ENCODE measurements at places on chromosomes 5 and 9. TPM values are rescaled to one million over a fixed set of nuclear protein-coding genes. Genes with fewer than 3 reads are reported as not detected.

DNA sequence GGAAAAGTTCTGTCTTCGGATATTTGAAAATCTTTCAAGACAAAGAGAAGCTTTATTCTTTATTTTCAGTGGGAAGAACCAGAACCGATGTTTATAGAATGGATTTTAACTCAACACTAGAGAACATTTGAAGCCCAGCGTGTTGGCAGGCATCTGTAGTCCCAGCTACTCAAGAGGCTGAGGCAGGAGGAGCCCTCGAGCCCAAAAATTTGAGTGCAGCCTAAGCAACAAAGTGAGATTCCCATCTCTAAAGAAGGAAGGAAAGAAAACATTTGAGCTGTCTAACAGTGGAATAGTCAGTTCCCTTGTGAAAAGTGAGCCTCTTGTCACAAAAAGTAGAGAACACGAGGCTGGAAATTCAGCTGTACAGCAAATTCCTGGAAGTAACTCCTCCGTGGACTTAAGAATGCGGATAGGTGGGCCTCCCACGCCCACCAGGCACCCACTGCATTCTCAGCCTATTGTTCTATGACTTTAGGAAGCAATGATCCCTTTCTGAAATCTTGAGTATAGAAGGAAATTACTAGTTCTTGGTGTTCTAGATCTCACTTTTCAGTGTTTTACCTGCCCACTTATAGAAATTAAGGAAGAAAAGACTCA lies 2.3 kb upstream of the PTPDC1 start:
- DNase-seq, result no peak
- no peak overlapping the region for H3K27ac ChIP-seq

DNA sequence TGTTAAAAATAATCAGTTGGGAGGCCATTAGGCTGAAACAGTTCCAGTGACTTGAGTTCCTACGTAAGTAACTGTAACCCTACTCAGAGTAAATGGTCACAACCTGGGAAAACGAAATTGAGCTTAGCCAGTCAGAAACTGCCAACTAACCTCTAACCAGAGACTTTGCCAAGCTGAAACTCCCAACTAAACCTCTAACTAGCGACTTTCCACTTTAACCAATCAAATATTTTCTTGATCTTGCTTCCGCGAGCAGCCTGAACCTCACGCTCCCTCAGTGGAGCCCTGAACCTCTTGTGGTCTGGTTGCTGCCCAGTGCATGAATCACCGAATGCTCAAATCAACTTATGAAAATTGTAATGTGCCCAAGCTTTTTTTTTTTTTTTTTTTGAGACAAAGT lies 156.2 kb downstream of the MED10 start:
- no peak for DNase-seq
- no peaks in the 10 kb centered on the region for H3K27me3 ChIP-seq
- no peaks in the 10 kb centered on the region for H3K36me3 ChIP-seq
- H3K27ac ChIP-seq, result no peak overlapping the region
- H3K4me3 ChIP-seq, result no peak overlapping the region

DNA sequence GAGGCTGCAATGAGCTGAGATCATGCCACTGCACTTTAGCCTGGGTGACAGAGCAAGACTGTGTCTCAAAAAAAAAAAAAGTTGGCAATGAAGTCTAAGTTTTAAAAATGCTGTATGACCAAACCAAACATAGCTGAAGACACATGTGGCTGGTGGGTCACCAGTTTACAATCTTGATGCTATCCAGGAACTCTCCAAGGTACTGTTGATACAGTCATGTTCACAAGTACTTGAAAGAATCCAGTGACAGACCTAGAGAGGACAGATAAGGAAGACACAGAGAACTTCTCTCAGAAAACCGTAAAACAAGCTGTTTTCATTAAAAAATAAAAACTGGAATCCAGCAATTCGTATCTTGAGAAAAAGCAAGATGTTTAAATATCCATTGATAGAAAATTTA lies 95.7 kb downstream of the ACTBL2 start:
- no peaks in the 10 kb centered on the region for H3K4me1 ChIP-seq
- no peaks in the 10 kb centered on the region for H3K27me3 ChIP-seq
- H3K27ac ChIP-seq, result no peak overlapping the region
- H3K4me3 ChIP-seq, result no peak overlapping the region
- no peak for DNase-seq

DNA sequence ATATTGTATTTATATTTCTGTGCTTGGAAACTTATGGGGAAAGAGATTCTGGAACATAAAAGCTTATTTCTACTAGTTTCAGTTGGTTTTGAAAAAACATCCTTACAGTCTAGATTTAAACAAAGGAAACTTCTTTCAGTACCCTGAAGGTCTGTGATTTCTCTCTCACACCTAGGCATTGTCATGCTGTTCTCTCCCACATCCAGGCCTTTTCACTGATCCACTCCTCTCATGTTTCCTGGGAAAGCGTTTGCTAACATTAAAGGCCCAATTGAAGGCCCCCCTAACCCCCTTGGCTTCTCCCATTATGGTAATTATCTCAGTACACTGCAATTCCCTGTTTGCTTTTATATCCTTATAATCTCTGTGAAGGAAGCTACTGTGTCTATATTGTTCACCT lies 856 bp upstream of the PCDHGA3 start:
- no peaks in the 10 kb centered on the region for H3K36me3 ChIP-seq
- no peaks in the 10 kb centered on the region for H3K27me3 ChIP-seq
- no peak overlapping the region for H3K27ac ChIP-seq

- H3K36me3 ChIP-seq, result no peaks in the 10 kb centered on the region
- H3K27me3 ChIP-seq, result no peaks in the 10 kb centered on the region
- no peak overlapping the region for H3K27ac ChIP-seq
- peak; percentile 53 for DNase-seq
- no peaks in the 10 kb centered on the region for H3K4me1 ChIP-seq
These were observed 386.1 kb downstream of the ACTL7B start for GRCh38 chr9:108469654-108470053.

- H3K4me3 ChIP-seq, result no peak overlapping the region
- no peak for DNase-seq
- H3K27me3 ChIP-seq, result no peaks in the 10 kb centered on the region
- no peak overlapping the region for H3K27ac ChIP-seq
- H3K4me1 ChIP-seq, result peaks cover 4% of the 10 kb centered on the region
- no peaks in the 10 kb centered on the region for H3K36me3 ChIP-seq
These were observed 11.5 kb upstream of the SH3RF2 start for GRCh38 chr5:145924849-145925248.

The MARCOL gene
- total RNA-seq, result not detected

GRCh38 chr9:125346080-125346732 lies 84.6 kb downstream of the GAPVD1 start:
- H3K36me3 ChIP-seq, result peaks cover 7% of the 10 kb centered on the region
- H3K4me1 ChIP-seq, result no peaks in the 10 kb centered on the region
- DNase-seq, result no peak
- H3K27me3 ChIP-seq, result no peaks in the 10 kb centered on the region
- H3K4me3 ChIP-seq, result no peak overlapping the region

DNA sequence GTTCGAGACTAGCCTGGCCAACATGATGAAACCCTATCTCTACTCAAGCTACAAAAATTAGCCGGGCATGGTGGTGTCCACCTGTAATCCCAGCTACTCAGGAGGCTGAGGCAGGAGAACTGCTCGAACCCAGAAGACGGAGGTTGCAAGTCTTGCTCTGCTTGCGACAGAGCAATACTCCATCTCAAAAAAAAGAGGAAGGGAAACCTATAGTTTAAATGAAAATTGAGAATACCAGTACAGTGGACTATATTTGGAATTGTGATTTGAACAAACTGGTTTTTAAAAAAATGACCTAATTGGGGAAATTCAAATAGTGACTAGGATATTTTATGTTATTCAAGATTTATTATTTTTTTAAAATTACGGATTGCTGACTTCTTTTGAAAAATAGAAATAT lies 33.2 kb downstream of the DIAPH1 start:
- no peak overlapping the region for H3K4me3 ChIP-seq
- H3K36me3 ChIP-seq, result peaks cover 10% of the 10 kb centered on the region
- no peak for DNase-seq
- no peak overlapping the region for H3K27ac ChIP-seq
- no peaks in the 10 kb centered on the region for H3K4me1 ChIP-seq
- no peaks in the 10 kb centered on the region for H3K27me3 ChIP-seq

DNA sequence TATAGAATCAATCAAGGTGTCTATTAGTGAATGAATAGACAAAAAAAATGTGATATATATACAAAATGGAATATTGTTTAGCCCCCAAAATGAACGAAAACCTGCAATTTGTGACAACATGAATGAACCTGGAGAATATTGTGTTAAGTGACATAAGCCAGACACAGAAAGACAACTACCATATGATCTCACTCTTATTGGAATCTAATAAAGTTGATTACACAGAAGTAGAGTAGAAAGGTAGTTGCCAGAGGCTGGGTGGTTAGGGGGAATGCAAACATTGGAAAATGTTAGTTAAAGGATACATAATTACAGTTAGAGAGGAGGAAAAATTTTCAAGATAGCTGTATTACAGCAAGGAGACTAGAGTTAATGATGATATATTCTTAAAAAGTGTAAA lies 1962.3 kb downstream of the EFNA5 start:
- no peaks in the 10 kb centered on the region for H3K36me3 ChIP-seq
- no peak for DNase-seq
- no peak overlapping the region for H3K4me3 ChIP-seq
- peaks cover 1% of the 10 kb centered on the region for H3K27me3 ChIP-seq

The CD74 gene
- total RNA-seq, result 677 TPM

GRCh38 chr5:157029457-157029856 lies 29.5 kb downstream of the HAVCR1 start:
- no peak for DNase-seq
- H3K4me3 ChIP-seq, result no peak overlapping the region
- H3K27me3 ChIP-seq, result no peaks in the 10 kb centered on the region
- no peak overlapping the region for H3K27ac ChIP-seq
- H3K4me1 ChIP-seq, result no peaks in the 10 kb centered on the region

DNA sequence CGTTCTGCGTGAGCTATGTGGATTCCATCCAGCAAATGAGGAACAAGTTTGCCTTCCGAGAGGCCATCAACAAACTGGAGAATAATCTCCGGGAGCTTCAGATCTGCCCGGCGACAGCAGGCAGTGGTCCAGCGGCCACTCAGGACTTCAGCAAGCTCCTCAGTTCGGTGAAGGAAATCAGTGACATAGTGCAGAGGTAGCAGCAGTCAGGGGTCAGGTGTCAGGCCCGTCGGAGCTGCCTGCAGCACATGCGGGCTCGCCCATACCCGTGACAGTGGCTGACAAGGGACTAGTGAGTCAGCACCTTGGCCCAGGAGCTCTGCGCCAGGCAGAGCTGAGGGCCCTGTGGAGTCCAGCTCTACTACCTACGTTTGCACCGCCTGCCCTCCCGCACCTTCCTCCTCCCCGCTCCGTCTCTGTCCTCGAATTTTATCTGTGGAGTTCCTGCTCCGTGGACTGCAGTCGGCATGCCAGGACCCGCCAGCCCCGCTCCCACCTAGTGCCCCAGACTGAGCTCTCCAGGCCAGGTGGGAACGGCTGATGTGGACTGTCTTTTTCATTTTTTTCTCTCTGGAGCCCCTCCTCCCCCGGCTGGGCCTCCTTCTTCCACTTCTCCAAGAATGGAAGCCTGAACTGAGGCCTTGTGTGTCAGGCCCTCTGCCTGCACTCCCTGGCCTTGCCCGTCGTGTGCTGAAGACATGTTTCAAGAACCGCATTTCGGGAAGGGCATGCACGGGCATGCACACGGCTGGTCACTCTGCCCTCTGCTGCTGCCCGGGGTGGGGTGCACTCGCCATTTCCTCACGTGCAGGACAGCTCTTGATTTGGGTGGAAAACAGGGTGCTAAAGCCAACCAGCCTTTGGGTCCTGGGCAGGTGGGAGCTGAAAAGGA lies 10.9 kb downstream of the QRFP start:
- H3K4me1 ChIP-seq, result no peaks in the 10 kb centered on the region
- no peak overlapping the region for H3K27ac ChIP-seq
- peaks cover 19% of the 10 kb centered on the region for H3K36me3 ChIP-seq

The MEIKIN gene
- 3.4 TPM for total RNA-seq

The TGFBI gene
- total RNA-seq, result 335 TPM

GRCh38 chr9:126383406-126384046 lies 56.9 kb downstream of the MVB12B start:
- H3K4me3 ChIP-seq, result no peak overlapping the region
- no peaks in the 10 kb centered on the region for H3K27me3 ChIP-seq
- DNase-seq, result no peak
- no peaks in the 10 kb centered on the region for H3K36me3 ChIP-seq

DNA sequence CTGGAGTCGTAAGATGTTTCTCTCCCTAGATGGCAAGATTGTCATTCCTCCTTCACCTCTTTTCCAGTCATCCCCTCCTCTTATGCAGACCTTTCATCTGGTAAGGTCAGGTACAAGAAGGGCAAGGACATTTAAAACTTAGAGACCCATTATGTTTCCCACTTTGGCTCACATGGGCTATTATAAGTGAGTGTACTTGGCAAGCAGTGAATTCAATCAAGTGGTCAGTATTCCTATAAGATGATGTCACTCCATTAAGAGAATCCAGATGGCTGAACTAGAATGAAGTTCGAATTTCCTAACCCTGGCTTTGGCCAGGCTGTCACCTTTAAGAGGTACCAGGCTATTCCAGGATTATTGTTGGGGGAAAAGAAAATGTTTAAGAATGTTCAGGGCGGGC lies 32.2 kb downstream of the ZNF131 start:
- H3K4me1 ChIP-seq, result peaks cover 13% of the 10 kb centered on the region
- H3K4me3 ChIP-seq, result no peak overlapping the region
- no peaks in the 10 kb centered on the region for H3K36me3 ChIP-seq
- H3K27me3 ChIP-seq, result no peaks in the 10 kb centered on the region
- H3K27ac ChIP-seq, result no peak overlapping the region
- no peak for DNase-seq

The HK3 gene
- 26.8 TPM for total RNA-seq

DNA sequence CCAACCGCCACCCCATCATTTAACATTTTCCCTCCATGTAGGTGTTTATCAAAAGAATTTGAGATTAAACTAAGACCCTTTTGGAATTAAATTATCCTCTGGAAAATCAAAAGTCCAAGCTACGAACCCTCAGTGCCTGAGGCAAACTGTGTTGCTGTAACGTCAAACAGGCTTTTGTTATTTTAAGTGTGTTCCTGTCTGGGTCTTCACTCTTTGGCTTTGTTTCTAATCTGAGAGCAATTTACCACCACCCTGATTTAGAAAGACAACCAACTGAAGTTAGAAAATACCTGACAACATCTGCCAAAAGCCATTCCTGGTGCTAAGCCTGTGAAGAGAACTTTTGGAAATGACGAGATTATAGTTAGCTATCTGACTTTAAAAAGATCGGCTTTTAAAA lies 199.9 kb downstream of the DIRAS2 start:
- H3K27me3 ChIP-seq, result no peaks in the 10 kb centered on the region
- H3K4me3 ChIP-seq, result no peak overlapping the region
- H3K4me1 ChIP-seq, result no peaks in the 10 kb centered on the region
- DNase-seq, result no peak
- H3K27ac ChIP-seq, result no peak overlapping the region

GRCh38 chr5:136275601-136276000 lies 82.6 kb upstream of the SMIM32 start:
- H3K36me3 ChIP-seq, result no peaks in the 10 kb centered on the region
- H3K27ac ChIP-seq, result no peak overlapping the region
- H3K4me1 ChIP-seq, result no peaks in the 10 kb centered on the region
- no peak overlapping the region for H3K4me3 ChIP-seq
- H3K27me3 ChIP-seq, result no peaks in the 10 kb centered on the region

GRCh38 chr5:151676719-151677118 lies 10.0 kb downstream of the SPARC start:
- no peak overlapping the region for H3K4me3 ChIP-seq
- no peak for DNase-seq
- H3K4me1 ChIP-seq, result peaks cover 13% of the 10 kb centered on the region
- peak overlapping the region; percentile 80 for H3K27ac ChIP-seq
- no peaks in the 10 kb centered on the region for H3K36me3 ChIP-seq

The SPINK6 gene
- not detected for total RNA-seq

The NR2F1-AS1 gene
- 7.6 TPM for total RNA-seq

GRCh38 chr9:124078641-124079040 lies 67.1 kb downstream of the LHX2 start:
- no peak overlapping the region for H3K4me3 ChIP-seq
- no peak for DNase-seq
- no peak overlapping the region for H3K27ac ChIP-seq
- no peaks in the 10 kb centered on the region for H3K4me1 ChIP-seq
